ENCODE measurements at places on chromosomes 2 and 18.

DNA sequence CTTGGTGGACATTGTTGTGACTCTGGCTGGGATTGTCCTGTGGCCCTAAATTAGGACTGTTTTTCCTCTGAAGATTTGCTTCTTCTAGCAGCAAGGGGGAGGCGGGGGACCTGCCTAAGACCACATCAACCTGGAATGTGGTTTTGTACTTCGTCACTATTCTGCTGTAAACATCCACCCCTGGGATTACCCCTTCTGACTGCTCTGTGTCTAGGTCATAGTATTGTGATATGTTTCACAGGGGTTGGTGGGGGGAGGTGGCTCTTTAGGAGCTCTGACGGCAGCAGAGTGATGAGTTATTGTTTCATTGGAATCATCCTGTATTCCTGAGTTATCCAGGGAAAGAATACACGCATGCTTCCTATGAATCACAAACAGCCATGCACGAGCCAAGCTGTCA is 226.4 kb upstream of the MYT1L start:
- no peak for DNase-seq

- DNase-seq: no peak
These were observed 115.2 kb downstream of the ACVR1 start for GRCh38 chr2:157760949-157761348.

- no peak for DNase-seq
These were observed 200.7 kb upstream of the TNP1 start for GRCh38 chr2:217060516-217060915.

DNA sequence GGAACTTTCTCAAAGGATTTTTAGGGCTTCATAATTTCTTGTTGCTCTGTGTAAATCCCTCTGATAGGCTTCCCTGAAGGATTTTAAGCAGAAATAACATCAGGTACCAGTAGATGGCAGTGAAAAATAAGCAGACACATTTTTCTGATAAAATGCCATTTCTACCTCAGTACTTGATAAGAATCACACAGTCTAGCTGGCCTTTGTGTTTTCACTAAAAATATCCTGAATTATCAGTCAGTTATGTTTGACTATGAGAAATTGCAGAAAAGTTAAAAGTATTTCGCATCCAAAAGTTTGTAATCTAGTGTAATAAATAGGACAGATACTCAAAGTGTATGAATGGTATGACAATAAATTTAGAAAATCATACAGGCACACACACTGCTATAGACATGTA is 68.7 kb downstream of the DNAJC10 start:
- peak; percentile 30 for DNase-seq

- DNase-seq: no peak
These were observed 11.2 kb upstream of the CXXC1 start for GRCh38 chr18:50298443-50299284.

DNA sequence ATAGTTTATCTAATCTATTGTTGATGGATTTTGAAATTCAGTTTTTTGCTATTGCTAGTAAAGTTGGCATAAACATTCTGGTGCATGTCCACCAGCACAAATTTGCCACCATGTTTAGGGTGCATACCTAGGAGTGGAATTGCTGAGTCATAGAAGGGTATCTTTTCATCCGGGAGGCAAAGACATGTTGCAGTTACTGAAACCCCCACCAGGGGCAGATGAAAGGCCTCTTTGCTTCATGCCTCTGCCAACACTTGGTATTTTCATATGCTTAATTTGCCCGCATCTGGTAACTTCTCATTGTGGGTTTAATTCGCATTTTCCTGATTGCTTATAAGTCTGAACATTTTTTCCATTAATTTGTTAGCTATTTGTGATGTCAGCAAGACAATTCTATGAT is 8.2 kb downstream of the DCC start:
- DNase-seq: no peak

GRCh38 chr2:26591619-26592505 is 49.3 kb downstream of the CIB4 start:
- DNase-seq: no peak

DNA sequence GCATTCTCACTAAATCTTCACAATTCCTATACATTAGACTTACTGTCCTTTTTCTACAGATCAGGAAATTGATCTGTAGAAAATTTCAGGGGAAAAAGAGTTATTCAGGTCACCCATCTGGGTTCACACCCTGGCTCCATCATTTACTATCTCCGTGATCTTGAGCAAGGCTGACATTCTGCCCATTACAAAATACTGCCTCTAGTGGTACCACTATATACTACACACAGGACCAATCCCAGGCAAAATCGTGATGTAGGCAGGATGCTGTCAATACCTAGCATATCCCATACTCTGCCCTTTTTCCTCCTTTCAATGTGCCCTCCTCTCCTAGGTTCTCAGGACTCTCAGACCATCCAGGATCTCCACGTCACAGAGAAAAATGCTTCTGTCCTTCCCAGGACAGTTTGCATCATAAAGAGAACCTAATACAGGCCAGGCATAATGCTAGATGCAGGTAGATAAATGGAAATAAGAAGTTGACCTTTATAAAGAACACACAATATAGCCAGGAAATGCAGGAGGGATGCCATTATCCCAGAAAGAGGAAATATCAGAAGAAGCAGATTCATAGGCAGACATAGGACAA is 101.9 kb downstream of the CDH20 start:
- no peak for DNase-seq

GRCh38 chr2:48886919-48887318 is 131.4 kb upstream of the LHCGR start:
- no peak for DNase-seq

DNA sequence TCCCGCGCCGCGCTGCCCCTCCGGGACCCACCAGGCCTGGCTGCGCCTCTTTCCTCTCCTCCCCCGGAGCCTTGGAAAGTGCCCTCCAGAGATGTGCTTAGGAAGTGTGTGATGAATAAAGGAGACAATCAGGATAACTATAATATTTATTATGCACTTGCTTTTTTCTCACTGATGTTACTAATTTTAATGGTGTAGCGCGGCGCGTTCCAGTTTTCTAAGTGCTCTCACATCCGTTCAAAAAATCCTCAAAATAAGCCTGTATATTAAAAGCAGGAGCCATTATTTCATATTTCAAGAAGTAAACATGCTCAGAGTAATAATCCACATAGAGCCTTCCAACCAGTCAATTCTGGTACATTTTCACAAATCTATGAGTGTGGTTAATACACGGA is 941 bp upstream of the MPPE1 start:
- no peak for DNase-seq

DNA sequence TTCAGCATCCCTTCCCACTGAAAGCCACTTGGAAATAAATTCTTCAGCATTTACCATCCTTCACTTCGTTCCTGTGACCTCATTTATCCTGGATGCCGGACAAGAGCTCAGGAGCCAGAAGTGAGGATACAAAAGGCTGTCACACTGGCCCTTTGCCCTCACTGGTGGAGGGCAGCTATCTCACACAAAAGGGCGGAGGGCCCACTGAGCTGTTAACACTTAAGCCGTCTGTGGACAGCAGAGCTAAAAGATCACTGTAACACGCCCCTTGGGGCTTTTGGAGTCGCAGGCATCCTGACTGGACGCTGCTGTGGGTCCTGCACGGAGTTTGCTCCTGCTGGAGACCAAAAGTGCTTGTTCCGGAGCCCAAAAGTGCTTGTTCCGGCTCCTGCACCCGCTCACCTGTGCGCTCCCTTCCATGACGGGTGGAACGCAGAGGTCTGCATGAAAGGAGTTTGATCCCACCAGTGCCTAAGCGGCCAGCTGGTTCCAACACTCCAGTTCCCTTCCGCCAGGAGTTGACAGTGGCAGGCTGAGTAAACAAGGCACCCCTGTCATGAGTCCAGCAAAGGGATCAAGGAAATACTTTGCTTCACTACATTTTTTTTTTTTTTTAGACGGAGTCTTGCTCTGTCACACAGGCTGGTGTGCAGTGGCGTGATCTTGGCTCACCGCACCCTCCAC is 572.0 kb upstream of the LINC00305 start:
- no peak for DNase-seq

DNA sequence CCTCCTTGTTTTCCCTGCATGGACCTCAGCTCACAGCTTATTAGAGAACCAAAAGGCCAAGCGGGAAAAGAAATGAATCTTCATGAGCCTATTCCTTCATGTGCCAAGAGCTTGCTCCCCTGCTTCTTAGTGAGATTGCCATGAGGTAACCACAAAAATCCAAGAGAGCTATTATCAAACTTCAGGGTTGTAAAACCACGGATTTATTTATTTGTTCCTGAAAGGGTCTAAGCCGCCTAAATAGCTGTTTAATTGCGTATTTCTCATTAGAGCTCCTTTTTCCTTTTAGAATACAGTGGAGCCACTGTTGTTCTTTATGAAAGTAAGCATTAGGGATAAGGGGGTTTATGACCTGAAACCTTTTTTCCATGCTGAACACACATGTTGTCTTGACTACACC is 58.0 kb downstream of the SRD5A2 start:
- DNase-seq: peak; percentile 38

DNA sequence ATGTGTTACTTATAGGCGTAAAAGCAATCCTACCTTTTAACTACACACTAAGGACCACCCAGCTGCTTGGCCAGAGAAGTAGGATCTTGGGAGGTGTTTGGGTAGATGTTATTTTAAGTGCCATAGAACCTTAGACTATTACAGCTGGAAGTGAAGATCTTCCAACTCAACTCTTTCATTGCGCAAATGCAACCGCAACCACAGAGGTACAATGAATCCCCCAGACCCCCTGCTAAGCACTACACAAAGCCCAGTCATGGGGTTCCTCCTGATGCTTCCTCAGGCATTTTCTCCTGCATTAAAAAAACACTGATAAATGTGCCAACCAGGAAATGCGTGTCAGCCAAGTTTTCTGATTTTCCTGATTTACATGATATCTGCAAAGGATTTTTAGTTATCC is 246.0 kb downstream of the LRRTM1 start:
- DNase-seq: no peak

DNA sequence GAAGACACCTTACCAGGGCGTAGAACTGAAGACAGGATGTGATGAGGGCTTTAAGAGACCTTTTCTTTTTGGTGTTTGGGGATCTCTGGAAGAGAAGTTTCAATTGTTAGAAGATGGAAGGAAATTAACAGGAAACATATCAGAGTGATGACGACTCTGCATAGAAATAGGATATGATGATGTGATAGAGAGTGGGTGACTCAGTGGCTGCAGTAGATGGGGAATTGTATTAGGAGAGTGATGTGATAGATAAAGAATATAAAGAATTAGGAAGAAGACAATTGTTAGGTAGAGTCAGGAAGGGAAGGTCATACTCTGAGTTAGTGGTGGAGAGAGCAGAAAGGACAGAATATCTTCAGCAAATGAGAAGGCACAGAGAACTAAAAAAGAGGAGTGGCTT is 593.9 kb downstream of the NYAP2 start:
- no peak for DNase-seq

DNA sequence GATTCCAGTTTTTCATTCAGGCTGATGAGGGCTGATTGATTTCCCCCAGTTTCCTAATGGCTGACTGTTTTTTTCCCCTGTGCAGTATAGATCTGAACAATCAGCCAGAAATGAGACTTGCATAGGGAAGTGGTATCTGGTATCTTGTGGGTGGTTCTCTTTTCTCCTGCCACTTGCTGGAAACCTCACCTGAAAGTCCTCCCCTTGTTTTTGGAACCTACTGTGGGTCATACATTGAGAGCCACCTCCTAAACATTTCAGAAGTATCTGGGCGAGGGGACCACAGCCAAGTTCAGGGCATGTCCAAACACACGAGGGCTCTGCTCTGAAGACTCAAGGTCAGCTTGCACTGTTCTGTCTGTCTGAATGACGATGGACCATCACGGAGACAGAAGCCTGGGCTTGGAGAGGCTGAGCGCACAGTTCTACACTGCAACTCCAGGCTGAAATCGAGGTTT is 19.3 kb downstream of the ALPK2 start:
- DNase-seq: no peak

GRCh38 chr18:66103550-66103949 is 352.7 kb downstream of the CDH7 start:
- DNase-seq: no peak

DNA sequence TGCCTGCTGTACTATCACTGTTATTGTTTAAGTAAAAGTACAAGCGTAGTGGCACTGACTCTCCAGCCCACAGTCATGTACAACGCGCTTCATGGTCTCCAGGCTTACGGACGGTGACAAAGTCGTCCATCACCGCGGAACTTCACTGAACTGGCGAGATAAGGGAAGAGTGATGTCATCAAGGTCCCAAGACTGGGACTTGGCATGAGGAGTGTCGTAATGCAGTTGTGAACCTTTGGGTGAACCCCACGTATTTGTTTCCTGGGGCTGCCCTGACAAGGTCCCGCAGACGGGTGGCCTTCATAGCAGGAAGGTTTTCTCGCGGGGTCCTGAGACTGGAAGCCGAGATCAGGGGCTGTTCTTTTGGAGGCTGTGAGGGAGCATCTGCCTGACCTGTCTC is 17.3 kb downstream of the NFATC1 start:
- no peak for DNase-seq

GRCh38 chr2:23670245-23670592 is 256.7 kb downstream of the ATAD2B start:
- no peak for DNase-seq

DNA sequence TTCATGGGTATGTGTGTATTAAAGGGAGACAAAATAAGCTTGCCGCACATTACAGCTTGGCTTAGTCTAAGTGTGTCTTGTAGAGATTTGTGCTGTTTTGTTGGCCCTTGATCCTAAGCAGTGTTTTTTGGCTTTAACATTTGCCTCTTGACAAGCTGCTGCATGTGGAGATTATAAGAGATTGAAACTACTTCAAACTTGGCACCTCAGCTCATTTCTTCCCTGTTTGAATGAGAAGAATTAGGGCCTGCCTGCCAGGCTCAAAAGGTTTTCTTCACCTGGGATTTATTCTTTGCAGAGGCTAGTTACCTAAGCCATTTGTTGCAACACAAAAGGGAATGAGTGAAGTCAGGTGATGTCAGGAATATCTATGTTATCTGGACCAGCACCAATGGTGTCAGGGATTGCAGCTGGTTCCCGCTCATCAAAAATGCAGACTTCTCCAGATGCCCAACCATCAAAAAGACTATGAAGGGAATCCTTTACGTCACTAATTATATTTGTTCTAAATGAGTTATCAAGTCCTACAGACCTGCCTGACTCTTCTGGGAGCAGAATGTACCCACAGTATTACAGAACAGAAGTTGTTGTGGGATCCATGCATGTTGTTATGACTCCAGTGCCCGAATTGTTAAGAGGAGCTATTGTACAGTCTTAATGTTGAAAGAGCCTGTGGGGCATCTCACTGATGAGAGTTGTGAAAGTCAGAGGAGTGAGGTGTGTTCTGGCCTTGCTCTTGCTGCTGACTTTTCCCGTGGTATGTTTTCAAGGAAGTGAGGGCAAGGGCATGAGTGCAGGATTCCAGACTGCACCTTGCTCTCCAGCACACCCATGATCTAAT is 31.0 kb downstream of the ABCA12 start:
- DNase-seq: peak; percentile 4

- DNase-seq: no peak
These were observed 390.2 kb downstream of the THSD7B start for GRCh38 chr2:137155356-137156104.

- no peak for DNase-seq
These were observed 169.1 kb upstream of the MC4R start for GRCh38 chr18:60541661-60542060.

All from DMS79 (cell line).